ENCODE measurements at places on chromosomes 3 and 15.
A peak's percentile ranks its signal among the peaks of the same experiment; 100 is the strongest.

GRCh38 chr15:22973987-22974386, 6.2 kb downstream of the CYFIP1 start:
- no peak for DNase-seq

- DNase-seq: no peak
These were observed 303.4 kb downstream of the ZNF385D start for GRCh38 chr3:21447476-21448151.

GRCh38 chr3:148739720-148740119, 42.0 kb downstream of the AGTR1 start:
- DNase-seq: no peak

GRCh38 chr3:184531626-184532280, 29.8 kb upstream of the EPHB3 start:
- no peak for DNase-seq

- no peak for DNase-seq
These were observed 76.9 kb upstream of the RPL32 start for GRCh38 chr3:12918231-12918630.

GRCh38 chr15:71329041-71329440, 213.8 kb downstream of the THSD4 start:
- no peak for DNase-seq

DNA sequence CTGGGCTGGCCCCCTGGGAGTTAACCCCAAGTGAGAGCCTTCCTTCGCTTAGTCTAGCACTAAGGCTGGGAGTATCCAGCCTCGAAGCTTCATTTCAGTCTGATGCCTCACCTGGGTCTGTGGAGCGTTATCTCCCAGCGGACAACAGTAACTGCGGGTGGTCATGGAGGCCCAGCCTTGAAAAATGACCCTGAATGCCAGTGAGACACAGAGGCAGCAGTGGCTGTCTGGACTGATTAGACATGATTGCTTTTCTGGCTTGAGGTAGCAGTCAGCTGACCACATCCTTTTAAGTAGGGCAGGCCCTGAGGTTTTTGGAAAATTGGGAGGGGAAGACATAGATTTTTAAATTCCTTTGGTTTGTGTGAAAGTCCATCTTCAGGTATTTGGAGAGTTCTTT, 28.2 kb upstream of the TRIM59 start:
- no peak for DNase-seq

DNA sequence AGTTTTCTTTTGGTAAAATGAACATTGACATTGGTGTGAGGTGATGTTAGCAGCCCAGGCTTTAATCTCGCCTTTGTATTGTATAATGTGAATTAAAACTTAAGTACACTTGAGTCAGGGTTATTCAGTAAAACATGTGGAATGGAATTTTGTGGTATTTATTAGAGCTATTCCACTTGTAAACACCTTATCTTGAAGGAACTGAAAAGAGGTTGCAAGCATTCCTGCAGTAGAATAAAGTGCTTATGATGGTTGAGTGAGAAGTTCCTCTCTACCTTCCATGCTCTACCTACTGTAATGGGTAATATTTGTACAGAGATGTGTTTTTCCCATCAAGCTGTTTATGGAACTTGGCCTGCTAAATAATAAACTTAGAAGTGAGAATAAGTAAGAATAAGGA, 36.1 kb downstream of the HMG20A start:
- no peak for DNase-seq

GRCh38 chr3:177446165-177446601, 248.9 kb upstream of the TBL1XR1 start:
- DNase-seq: no peak

GRCh38 chr3:119647843-119648575, 12.4 kb downstream of the POPDC2 start:
- DNase-seq: no peak

GRCh38 chr3:120119846-120120510, 25.7 kb upstream of the GSK3B start:
- no peak for DNase-seq

DNA sequence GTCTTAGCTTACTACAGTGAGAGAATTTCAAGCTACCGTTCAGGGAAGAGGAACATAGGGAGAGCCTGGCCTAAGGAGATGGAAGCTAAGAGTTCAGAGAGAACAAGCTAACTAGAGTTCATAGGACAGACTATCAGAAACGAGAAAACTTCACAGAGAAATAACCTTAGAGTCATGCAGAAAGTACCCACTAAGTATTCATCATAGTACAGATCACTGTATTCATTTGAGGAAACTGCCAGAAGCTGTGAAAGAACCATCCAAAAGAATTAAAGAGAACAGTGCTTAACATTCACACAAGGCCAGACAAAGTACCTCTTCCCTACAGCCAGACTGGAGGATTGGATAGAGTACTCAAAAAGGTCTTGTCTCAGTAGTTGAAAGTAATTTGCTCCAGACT, 15.2 kb upstream of the GBE1 start:
- DNase-seq: no peak

GRCh38 chr15:101562428-101563059, 73.0 kb upstream of the PCSK6 start:
- DNase-seq: no peak

DNA sequence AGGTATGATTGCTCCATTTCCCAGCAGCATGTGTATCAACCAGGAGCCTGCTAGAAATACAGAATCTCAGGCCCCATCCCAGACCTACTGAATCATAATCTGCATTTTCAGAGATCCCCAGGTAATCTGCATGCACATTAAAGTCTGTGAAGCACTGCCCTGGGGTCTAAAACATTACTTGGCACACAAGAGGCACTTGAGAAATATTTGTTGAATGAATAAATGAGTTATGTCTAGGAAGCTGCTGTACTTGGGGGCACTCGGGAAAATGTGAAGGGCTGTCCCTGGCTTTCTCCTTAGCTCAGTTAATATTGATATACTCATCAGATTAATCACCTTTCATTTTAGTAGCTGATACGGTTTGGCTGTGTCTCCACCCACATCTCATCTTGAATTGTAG, 184.4 kb downstream of the RORA start:
- DNase-seq: no peak

- DNase-seq: no peak
These were observed 126.3 kb downstream of the FOXB1 start for GRCh38 chr15:60130398-60130797.

- no peak for DNase-seq
These were observed 33.2 kb upstream of the SECISBP2L start for GRCh38 chr15:49079340-49080039.

- no peak for DNase-seq
These were observed 39.7 kb downstream of the TBC1D2B start for GRCh38 chr15:78037779-78038305.

GRCh38 chr15:80396096-80396495, 8.1 kb upstream of the ARNT2 start:
- no peak for DNase-seq

- no peak for DNase-seq
These were observed 17.9 kb downstream of the FRMD5 start for GRCh38 chr15:44177139-44177538.

DNA sequence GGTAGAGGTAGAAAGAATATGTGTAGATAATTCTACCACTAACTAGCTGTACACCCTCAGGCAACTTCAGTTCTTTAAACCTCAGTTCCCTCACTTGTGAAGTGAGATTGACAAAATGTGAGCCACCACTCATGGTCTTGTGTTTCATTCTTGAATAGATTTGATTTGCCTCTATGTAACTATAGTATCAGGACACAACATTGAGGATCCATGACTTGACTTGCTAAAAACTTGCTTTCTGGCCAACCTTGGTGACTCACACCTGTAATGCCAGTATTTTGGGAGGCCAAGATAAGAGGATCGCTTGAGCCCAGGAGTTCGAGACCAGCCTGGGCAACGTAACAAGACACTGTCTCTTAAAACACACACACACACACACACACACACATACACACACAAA, 115.8 kb upstream of the FLNB start:
- DNase-seq: no peak

DNA sequence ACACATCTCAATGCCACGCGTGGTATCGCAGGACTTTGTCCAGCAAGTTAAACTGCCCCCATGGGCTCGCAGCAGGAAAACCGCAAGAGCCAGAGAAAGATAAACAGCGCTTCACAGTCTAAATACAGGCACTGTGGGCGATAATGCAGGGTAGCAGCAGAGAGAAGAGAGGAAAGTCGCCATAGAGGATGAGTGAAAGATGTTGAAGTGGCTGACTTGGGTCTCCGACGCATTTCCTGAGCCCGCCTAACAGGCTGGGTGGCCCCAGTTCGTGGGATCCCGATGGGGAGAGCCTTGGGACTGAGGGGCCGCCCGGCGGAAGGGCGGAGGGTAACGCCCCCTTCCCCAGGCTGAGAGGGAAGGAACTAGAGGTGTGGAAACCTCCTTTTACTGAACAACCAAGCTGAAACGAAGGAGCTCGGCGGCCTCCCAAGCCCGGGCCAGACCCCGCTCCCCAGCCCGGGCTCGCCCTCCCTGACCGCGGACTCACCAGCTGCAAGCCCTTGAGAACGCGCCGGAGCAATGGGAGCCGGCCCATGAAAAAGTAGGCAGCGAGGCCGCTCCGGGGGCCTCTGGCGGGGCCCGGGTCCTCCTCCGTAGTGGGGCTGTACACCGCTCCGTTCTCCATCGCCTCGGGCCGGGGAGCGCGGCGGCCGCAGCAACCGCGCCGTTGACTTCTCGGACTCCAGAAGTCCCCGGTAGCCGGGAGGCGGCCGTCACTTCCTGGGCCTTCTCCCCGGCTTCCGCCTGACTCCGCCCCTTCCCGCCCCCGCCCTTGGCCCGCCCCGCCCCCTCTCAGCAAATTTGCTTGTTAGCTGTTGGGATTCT, at the start of gene CMTM6:
TSS of gene CMTM6 (minus strand) at position 735 of the 828 bp plus-strand sequence. CDS start at position 628, 107 bp downstream.
- DNase-seq: peak; percentile 85

DNA sequence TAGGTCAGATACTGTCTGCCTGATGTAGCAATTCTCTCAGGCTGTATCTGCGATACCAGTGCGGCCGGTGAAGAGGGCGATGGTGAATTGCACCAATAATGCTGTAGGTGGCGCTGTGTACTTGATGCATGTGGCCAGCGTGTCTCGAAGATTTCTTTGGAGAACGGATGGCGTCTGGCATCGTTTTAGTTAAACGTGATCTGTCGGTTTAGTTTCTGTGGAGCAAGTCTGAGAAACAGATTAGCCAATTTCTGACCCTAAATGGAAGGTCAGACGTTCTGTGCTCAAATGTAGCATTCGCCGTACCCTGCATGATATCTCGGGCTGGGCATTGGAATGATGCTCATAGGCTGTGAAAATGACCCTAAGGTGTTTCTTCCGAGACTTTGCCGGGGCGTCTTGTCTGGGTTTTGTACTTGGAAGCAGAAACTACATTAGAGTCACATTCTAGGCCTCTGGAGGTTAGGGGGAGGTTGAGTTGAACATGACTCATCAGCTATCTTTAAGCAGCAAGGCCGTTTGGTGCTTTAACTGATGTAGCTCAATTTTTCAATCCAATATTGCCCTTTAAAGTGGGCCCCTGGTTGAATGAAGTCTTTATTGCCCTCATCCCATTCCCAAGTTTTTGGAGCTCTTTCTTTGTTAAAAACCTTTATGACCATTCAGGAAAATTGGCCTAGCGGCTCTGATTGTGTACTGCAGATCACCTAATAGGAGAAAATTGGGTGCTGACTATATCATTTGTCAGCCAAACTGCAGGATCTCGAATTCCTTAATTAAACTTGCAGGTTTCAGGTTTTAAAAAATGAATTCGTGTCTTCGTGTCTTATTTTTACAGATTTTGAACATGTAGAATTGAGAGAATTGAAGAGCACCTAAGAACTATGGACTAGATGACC, 80.0 kb downstream of the SQOR start:
- peak; percentile 64 for DNase-seq

DNA sequence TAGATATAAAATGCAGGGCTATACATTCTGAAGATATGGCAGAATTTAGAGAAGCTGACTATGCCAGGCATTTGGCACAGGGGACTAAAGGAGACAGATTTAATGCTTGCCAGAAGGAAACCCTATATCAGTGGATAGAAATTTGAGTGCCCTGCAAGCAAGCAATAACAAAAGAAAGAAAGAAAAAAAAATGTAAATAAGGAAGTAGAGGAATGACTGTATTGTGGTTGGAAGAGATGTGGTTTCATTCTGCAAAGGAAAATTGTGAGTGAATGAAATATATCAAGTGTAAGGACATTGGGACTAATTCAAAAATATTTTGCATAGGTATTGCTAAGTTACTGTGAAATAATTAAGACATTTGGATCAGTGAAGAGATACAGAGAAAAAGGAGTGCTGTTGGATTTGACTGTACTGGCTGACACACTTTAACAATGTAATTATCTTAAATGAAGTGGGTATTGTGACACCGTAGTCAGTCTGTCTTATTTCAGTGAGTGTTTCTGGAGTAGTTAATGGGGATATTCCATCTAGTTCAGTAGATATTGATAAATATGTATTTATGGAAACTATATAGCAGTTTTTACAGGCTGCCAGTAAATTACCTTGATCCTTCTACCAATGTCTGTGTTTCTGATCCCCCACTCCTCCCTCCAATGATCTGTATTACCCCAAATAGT, 418.2 kb downstream of the CNTN4 start:
- DNase-seq: no peak

GRCh38 chr3:8841472-8841871, 72.1 kb upstream of the OXTR start:
- no peak for DNase-seq

DNA sequence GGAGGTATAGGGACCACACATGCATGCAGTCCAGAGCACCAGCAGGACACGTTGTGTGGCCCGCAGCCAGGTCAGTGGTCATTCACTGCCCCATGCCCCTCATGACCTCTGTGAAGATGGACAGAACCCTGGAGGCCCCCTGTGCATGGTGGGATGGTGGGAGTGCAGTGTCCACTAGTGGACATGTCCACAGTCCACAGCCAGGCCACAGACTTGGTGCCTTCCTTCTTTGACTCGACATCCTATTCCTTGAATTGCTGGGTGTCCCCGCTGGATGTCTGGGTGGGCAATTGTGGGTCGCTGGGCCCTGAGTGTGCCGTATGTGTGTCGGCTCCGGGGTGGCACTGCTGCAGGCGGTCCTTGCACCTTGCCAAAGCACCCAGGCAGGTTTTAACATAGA, 35.7 kb downstream of the KLF15 start:
- DNase-seq: no peak

- DNase-seq: no peak
These were observed 61.5 kb downstream of the ASB7 start for GRCh38 chr15:100663915-100664281.

GRCh38 chr15:73389539-73389938, 20.8 kb upstream of the HCN4 start:
- no peak for DNase-seq

DNA sequence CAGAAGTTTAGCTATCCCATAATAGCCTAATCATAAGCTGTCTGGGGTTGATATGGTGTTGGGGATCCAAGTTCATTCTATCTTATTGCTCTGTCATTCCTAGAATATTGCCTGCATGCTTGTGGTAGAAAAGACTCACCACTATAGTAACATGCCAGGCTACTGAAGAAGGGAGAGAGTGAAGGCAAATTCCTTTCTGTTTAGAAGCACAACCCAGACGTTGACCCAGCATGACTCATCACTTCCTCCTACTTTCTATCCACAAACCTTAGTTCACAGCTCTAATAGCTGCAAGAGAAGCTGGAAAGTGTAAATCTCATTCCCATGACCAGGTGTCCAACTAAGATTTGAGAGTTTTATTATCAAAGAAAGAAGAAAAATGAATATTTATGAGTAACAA, 57.8 kb upstream of the NMD3 start:
- no peak for DNase-seq
